ENCODE measurements at places on chromosomes 7 and 10. TPM values are rescaled to one million over a fixed set of nuclear protein-coding genes. Genes with fewer than 3 reads are reported as not detected.

GRCh38 chr10:124182088-124182541 lies 88.7 kb upstream of the CHST15 start:
- DNase-seq = no peak

GRCh38 chr10:124221356-124222317 lies 128.2 kb upstream of the CHST15 start:
- DNase-seq = no peak

Gene TMEM184A
- 0.31 TPM for total RNA-seq

DNA sequence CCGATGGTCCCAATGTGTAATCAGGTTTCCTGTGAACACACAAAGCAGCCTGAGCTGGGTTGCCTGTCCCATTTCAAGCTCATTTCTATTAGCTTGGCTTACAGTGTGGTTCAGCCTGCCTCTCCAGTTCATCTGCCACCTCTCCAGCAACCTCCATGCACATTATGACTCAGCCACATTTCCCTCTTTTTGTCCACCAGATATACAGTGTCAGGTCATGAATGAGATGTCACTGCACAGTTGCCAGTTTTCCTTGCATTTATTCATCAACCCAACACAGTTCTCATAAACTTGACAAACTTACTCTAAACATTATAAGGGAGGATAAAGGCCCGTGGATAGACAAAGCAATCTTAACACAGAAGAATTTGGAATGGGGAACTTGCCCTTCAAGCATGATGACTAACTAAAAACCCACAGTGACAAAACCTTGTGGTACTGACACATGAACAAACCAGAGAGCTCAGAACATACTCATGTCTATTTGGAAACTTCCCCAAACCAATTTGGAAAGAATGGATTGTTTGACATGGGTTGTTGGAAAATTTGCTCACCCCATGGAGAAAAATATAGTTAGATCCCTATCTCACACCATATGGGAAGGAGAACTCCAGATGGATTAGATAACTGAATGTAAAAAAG lies 2.5 kb upstream of the CFAP58 start:
- DNase-seq = no peak

Gene OPALIN
- not detected for total RNA-seq

DNA sequence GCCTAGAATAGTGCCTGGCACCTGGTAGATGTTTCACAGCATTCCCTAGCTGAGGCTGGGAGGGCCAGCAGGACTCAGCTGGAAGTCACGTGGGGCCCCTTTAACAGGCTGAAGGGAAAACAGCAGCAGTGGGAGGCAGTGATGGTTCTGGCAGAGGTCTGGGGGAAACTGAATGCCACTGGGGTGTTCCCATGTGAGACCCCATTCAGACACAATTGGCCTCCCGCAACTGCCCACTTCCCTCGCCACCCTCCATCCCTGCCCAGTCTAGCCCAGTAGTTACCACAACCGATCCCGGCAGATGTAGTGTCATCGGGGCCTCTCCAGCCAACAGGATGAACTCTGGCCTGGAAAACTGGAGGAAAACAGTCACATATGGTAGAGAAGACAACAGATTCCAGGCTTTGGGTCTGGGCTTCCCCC lies 38.3 kb downstream of the FRMPD2 start:
- DNase-seq = no peak

- no peak for DNase-seq
Measured at GRCh38 chr7:251446-252175, 38.4 kb upstream of the FOXL3 start.

Gene ENTPD1
- total RNA-seq = 18.5 TPM

DNA sequence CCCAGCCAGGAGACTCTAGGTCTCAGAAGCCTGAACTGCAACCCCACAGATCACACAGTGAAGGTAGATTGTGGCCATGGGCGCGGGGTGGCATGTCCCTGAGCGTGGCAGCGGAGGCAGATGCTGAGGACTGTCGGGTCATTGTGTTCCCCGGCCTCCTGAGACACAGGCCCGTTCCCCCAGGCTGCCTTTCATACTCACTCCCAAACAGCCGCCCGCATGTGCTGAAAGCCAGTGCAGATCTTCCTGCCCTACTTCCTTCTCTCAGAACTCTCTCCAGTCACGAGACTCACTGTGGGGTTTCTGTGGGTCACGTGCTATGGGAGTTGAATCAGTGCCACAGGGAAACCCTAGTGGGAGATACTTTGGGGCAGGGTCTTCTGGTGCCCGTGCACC lies 48.0 kb downstream of the ZNF467 start:
- DNase-seq = no peak

- no peak for DNase-seq
Measured at GRCh38 chr7:130752424-130752823, 18.4 kb upstream of the KLF14 start.

- no peak for DNase-seq
Measured at GRCh38 chr7:151699147-151699927, 177.6 kb downstream of the PRKAG2 start.

DNA sequence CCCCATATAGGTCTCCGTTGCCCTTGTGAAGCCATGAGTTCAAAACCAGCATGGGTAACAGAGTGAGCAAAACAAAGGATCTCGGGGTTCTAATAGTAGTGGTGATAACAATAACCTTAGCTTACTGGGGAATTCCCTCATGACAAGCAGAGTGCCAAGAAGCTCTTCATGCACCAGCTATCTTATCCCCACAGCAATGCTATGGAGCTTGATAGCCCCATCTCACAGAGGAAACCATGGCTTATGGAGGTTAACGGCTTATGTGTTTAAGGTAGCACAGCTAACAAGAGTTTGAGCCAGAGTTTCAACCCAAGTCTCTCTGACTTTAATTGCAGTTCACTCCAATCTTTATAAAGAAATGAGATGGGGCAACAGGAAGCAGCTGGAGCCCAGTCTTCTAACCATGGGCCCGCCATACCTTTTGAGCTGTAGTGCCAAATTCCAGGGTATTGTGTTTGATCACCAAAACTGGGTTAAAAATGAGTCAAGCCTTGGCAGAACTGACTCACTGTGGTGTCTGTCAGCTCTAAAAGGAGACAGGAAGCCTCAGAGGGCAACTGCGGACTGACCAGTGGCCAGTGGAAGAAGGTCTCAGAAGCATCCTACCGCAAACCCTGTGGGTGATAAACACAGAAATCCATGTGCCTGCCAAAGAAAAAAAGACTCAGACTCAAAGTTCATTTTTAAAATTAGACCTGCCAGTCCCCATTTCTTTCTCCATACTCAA lies 16.5 kb upstream of the PLAU start:
- no peak for DNase-seq

Gene ITIH5
- total RNA-seq = 20.4 TPM

GRCh38 chr7:116101704-116102103 lies 71.1 kb upstream of the TFEC start:
- no peak for DNase-seq

Gene LIPF
- total RNA-seq = not detected

DNA sequence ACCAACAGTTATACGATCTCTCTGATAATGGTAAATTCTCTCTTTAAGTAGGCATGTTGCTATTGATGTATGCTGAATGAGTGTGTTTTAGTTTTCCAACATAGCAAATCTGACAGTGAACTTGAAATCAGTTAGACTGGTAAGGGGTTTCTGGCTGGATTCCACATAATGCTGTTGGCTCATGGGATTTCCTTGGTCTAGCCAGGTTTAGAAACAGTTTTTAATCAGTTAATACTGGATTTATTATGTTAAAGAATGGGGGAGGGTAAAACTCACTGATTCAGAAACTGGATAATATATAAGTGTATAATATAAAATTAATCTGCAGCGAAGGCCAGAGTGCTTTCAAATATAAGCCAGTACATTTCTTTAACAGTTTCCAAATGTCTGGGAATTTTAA lies 55.6 kb downstream of the PCDH15 start:
- DNase-seq = no peak

GRCh38 chr10:120209124-120209762 lies 247.8 kb upstream of the PLPP4 start:
- no peak for DNase-seq

DNA sequence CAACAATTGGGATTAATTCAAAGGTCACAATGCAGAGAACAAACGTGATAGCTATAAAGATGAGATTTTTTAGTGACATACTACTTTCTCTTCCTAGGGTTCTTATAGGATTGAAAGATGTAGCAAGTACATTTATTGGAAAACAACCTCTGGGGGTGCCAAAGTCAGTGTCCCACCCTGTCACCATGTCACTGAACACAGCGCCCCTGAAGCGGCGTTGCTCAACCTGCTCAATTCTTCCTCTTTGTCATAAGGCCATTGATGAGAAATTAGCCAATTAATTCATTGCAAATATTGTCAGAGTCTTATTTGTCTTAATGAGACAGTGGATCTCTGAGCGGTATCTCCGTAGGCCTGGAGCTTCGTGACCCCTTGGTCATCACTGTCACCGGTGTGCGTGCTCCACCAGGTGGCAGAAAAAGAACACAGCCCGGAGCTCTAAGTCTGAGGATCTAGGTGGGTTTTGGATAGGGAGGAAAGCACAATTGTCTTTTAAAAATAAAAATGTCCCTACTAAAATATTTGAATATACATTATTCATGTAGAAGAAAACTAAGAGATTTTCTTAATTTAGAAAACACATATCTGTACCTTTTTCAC lies 362.6 kb downstream of the PAXIP1 start:
- no peak for DNase-seq

- DNase-seq = no peak
Measured at GRCh38 chr7:102008535-102009262, 191.3 kb downstream of the CUX1 start.

Gene RAB19
- not detected for total RNA-seq

DNA sequence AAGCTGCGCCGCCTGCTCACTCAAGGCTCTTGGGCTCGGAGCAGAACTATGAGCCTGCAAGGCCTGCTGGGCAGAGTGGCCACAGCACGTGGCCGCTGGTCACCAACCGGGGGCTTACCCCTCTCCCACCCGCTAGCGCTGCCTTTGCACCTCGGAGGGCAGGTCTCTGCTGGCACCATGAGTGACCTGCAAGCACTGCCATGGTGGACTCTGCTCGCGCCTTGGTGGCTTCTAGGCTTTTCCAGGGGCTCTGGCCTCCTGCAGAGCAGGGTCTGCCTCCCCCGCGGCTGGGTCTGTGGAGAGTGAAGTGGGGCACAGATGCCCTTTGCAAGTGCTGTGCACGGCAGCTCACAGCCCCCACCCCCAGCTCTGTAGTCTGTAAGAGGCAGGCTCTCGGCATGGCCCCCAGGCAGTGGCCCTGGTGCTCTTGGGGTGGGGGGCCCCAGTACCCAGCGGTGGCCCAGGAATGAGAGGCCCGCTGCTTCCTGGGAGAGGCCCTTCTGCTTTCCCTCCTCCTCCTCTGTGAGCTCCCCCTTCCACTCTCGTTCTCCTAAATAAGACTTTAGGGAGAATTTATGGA lies 119.6 kb downstream of the INPP5A start:
- DNase-seq = no peak

GRCh38 chr10:33010132-33011037 lies 52.4 kb upstream of the ITGB1 start:
- no peak for DNase-seq

Gene KLF14
- total RNA-seq = not detected

DNA sequence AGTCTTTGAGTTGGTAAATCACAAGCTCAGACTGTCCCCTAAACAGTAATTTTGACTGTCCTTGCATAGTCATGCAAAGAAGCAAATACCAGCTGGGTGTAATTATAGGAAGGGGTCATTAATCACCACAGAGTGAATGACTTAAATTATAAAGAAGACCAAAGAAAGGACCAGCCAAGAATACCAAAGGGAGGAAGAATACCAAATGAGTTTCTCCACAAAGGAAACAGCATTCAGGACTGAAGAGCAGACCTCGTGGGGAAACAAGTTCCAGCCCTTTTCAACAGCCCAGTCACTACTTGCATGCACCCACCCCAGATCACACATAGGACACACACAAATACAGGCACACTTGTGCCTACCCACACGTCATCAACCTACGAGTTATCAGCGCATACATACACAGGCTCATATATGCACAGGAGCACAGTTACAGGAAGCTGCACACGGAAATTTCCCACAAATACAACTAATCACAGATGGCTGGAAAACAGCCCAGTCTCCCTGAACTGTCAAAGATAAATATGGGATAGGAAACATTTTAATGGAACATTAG lies 77.6 kb downstream of the DENND2A start:
- no peak for DNase-seq

Gene PDLIM1
- 161 TPM for total RNA-seq

Gene SLC13A4
- total RNA-seq = not detected

GRCh38 chr10:103493916-103494877 lies 692 bp downstream of the NEURL1 start:
- no peak for DNase-seq

- no peak for DNase-seq
Measured at GRCh38 chr7:141673346-141673745, 28.6 kb downstream of the DENND11 start.

Gene TPST1
- 12.3 TPM for total RNA-seq

DNA sequence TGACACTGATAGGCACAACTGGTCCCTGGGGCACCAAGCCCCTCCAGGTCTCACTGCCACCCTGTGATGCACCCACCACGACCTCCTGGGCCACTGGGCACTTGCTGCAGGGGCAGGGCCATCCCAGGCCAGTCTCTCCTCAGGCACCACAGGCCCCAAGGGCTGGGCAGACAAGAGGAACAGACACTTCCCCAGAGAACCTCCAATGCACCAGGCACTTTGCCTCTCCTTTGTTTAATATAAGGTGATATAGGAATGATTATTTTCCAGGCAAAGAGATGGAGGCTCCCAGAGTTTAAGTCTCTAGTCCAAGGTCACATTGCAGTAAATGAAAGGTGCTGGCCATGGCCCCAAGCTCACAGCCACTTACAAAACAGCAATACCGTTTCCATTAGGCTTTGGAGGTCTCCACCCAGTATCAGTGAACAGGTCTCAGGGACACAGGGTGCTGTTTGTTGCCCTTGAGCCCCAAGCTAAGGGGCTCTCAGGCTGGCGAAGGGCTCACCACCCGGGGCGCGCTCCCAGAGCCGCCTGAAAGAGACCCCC lies 4.5 kb downstream of the DEPP1 start:
- DNase-seq = no peak

- peak; percentile 37 for DNase-seq
Measured at GRCh38 chr7:29202651-29203069, 8.1 kb downstream of the CHN2 start.

Gene SPDYE6
- not detected for total RNA-seq

DNA sequence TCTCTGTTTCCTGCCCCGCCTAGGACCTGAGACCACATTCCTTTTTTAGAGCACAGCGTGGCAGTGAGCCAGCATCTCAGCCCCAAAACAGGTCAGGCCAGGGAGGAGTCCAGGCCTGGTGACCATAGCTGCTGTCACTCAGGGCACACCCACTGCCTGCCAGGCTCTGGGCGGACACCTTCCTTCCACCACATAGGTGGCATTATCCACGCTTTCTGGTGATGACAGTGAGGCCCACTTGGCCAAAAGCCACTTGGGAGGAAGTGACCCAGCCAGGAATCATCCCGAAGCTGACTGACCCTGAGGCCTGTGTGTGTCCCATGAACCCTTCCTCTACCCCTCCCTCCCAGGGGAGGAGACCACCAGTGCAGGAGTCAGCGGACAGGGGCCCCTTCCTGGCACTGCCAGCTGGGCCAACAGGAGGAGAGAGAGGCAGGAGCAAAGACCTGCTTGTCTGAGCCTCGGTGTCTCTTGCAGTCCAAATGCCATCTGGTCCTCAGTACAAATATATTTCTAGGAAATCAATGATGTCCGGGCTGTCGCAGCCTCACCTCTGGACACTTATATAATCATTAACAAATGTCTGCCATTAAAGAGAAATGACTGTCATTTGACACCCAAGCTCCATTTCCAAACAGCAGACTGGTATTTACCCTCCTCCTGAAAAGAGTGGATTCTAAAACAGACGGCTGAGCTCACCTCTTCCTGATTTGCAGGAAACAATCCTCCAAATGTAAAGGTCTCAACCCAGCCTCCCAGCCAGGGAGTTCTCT lies 63.0 kb downstream of the ABRAXAS2 start:
- peak; percentile 81 for DNase-seq
